ENCODE measurements at places on chromosomes 11 and 22.

GRCh38 chr11:63492441-63492840 is 1.5 kb upstream of the PLAAT5 start:
- DNase-seq, result no peak

- DNase-seq, result no peak
Observed at GRCh38 chr22:23065495-23066122, 4.7 kb upstream of the GNAZ start.

GRCh38 chr11:47264521-47264920 is 5.4 kb upstream of the MADD start:
- DNase-seq, result no peak

DNA sequence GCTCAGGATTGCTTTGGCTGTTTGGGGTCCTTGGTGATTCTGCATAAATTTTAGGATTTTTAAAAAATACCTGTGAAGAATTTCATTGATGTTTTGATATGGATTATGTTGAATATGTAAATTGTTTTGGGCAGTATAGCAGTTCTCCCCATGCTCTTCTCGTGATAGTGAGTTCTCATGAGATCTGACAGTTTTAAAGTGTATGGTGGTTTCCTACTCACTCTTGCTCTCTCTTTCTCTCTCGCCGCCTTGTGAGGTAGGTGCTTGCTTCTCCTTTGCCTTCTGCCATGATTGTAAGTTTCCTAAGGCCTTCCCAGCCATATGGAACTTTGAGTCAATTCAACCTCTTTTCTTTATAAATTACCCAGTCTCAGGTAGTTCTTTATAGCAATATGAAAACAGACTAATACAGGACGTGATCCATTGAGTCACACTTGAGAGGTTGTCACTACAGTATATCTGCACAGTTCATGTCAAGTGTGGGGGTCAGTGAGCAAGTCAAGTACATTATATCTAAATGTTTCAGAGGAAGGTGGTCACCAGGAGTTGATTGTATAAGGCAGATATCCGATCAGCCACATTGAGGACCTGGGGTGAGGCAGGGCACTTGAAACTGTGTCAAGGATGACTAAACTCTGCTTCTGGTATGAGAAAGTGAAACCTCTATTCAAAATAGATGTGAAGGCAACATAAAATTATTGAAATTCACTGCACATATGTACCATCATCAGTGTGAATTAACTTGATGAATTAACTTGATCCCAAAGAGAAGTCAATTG is 70.7 kb upstream of the CCDC179 start:
- no peak for DNase-seq

DNA sequence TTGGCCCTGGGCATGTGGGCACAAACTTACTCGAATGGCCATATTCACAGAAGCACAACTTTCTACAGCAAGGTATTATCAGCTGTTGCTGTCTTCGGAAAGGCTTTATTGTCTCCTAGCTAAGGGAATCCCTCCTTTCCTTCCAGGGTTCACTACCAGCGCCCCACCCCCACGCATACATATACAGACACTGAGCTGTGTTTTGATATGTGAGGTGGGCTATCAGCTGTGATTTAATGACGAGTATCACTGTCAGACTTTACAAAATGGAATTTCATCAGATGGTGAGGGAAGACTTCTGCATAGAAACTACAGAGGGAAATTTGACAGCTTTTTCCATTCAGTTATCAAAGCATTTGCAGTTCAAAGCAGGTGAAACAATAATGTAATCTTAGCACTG is 730.2 kb downstream of the NTM start:
- no peak for DNase-seq

GRCh38 chr22:49658902-49659280 is 168.8 kb downstream of the BRD1 start:
- DNase-seq, result no peak

- DNase-seq, result no peak
Observed at GRCh38 chr11:69844396-69844795, 25.2 kb upstream of the FGF3 start.

- DNase-seq, result no peak
Observed at GRCh38 chr22:20165913-20166312, 15.1 kb upstream of the CCDC188 start.

DNA sequence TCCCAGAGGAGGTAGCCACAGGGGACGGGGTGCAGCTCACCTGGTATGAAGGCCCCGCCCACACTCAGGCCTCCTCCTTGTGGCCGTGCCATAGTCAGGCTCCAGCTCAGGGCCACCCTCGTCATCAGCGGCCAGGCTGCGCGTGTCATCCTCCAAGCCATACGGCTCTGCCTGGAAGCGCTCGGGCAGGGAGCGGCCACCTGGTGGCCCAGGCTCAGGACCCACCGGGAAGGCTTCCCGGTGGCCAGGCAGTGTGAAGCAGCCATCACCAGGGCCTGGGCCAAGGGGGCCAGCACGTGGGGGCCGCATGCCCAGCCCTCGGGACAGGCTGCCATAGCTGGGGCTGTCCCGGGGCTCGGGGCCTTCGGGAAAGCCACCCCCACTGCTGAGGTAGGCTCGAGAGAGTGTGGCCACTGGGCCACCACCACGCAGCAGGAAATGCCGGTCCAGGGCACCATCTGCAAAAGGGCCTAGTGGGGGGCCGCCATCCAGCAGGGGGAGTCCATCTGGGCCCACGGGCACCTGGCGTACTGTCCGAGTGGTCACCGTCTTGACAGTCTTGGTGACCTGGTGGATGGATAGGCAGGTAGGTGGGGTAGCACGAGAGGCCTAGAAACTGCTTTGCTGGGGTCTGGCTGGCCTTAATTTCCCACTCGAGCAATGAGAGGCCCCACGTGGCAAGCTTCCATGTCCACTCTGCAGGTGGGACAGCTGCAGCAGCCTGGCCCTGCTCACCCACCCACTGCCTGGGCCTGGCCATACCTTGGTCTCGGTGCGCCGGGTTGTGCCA is 35.3 kb downstream of the ARVCF start:
- no peak for DNase-seq

GRCh38 chr11:61695917-61696316 is 15.7 kb downstream of the DAGLA start:
- peak; percentile 84 for DNase-seq

DNA sequence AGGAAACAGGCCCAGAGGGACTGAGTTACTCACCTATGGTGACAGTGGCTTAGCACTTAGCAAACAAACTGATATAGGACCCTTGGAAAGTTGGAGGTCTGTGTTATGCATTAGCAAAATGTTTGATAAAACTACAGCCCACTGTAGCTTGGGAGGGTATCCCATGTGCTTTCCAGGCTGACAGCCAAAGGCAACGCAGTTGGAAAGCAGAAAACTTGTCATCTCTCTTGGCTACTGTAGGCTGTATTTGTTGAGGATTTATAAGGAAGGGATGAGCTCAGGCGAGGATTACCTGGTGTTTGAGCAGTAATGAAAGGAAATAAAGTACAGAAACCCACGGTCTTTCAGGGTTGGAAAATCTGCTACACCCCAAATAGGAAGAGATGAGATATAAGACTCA is 23.8 kb downstream of the SDHAF2 start:
- no peak for DNase-seq

GRCh38 chr11:39741066-39741465 is 1718.4 kb downstream of the LRRC4C start:
- DNase-seq, result no peak

DNA sequence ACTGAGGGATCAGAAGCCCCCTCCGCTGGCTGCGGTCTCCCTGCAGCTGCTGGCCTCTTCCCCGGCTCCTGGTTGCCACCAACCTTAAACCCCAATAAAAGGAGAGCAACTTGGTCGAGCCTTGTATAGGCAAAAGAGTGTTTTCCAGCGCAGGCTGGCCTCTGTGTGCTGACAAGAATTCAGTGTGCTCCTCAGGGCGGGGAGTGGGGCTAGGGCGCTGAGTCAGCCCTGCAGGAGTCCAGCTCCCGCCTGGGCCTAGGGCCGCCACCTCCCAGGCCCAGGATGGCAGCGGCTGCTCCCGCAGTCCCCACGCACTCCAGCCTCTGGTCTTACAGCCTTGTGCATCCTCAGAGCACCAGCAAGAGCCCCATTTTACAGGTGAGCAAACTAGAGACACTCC is at the start of gene SHISAL1:
SHISAL1 (minus strand) TSS at position 186 of the 400 bp plus-strand sequence. CDS start 12,006 bp downstream, outside the sequence.
- no peak for DNase-seq

DNA sequence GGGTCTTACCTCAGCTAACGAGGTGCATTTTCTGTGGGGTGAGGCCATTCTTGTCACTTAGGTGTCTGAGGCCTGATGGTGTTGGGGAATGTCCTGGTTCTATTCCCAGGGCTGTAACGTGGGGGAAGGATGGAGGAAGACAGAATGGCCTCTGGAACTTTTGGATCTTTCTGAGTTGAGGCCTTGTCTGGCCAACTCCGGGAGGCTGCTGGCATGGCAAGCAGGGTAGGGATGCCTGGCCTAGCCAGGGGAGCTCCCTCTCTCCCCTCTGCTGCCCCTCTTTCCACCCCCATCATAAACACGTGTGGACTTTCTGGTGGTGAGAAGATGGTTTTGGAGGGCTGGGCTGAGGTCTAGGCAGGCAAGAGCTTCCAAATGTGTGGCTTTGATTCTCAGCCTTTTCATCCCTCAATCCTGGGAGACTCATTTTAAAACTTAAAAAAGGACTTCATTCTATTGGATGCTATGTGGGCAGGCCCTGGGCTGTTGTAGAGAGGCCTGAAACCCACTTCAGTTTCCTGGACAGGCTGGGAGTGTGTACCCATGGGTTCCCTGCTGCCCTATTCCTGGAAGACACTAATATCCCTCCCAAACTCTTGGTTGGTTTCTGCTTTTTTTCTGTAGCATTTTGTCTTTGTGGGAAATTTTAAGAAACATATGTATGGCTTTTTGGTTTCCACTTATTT is 30.9 kb downstream of the ZBTB16 start:
- DNase-seq, result no peak

DNA sequence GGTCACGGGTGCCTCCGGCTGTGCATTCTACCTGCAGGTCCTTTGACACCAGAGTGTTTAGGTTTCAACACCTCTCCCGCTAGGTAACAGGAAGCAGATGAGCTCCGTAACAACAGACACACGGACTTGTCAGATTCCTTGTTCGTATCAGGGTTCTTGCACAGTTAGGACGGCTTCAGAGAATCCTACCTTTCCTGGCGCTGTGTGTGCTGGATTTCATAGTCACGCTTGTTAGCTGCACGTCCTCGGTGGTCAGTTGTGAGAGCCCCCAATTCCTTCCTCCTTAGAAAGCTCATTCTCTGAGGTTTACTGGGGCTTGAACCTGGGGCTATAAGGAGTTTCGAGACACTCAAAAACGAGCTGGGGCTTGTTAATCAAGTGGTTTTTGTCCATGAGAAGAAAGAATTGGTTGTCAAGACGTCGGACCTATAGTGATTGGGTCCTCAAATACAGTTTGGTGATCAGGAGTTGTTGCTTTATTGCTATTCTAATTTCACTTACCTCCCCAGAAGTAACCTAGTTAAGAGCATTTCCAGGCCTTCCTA is 664 bp downstream of the DDB2 start:
- DNase-seq, result no peak

DNA sequence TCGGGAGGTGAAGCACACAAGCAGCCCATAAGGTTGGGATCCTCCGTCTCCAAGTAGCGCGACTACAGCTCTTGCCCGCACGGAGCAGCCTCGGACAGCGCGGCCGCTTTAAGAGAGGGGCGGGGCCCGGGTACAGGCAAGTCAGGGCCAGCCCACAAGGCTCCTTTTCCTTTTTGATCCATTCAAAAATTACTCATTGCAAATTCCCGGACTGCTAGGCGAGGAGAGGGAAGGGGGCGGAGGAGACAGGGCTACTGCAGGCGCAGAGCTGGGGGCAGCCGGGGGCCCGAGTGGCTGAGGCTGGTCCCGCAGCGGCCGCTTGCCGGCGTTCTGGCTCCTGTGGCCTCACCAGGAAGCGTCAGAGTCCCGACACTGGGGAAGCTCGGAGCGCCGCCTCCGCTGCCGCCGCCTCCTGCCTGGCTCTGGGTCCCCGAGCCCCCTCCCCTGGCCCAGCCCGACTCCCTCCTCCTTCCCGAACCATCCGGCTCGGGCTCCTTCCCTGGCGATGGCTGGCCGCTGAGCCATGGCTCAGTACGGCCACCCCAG is at the start of gene UBASH3B:
UBASH3B (plus strand) TSS at position 196 of the 546 bp plus-strand sequence; CDS start at position 524, 328 bp downstream.
- peak; percentile 53 for DNase-seq

- DNase-seq, result no peak
Observed at GRCh38 chr11:108897071-108897481, 232.2 kb downstream of the DDX10 start.

DNA sequence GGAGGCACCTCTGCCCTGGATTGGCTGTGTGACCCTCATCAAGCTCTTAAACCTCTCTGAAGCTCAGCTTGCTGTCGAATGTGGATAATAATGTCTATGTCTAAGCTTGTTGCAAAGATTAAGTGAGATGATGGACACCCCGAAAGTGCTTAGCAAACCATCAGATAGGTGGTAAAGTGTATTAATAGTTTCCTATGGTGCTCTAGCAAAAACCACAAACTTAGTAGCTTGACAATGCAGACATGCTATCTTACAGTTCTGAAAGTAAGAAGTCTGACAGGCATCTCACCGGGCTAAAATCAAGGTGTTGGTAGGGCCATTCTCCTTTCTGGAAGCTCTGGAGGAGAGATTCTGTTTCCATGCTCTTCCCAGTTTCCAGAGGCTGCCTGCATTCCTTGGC is 106.5 kb upstream of the CSNK2A3 start:
- no peak for DNase-seq

GRCh38 chr11:131880316-131880715 is 509.9 kb downstream of the NTM start:
- no peak for DNase-seq

DNA sequence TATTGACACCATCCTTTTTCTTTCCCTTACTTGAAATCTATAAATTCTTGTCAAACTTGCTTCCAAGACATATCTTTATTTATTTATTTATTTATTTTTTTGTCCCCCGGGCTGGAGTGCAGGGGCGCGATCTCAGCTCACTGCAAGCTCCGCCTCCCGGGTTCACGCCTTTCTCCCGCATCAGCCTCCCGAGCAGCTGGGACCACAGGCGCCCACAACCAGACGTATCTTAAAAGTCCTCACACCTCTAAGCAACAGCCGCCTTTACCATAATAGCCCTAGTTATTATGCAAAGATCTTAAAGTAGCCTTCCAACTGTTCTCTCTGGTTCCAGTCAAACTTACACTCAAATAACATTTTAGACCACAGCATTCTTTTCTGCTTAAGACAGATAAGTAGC is 657.0 kb upstream of the B3GAT1 start:
- DNase-seq, result no peak

GRCh38 chr11:78961247-78961646 is 386.6 kb upstream of the NARS2 start:
- no peak for DNase-seq

Measured in MV-4-11 (cell line).